ENCODE measurements at places on chromosomes 2 and 18.
A peak's percentile ranks its signal among the peaks of the same experiment; 100 is the strongest.

DNA sequence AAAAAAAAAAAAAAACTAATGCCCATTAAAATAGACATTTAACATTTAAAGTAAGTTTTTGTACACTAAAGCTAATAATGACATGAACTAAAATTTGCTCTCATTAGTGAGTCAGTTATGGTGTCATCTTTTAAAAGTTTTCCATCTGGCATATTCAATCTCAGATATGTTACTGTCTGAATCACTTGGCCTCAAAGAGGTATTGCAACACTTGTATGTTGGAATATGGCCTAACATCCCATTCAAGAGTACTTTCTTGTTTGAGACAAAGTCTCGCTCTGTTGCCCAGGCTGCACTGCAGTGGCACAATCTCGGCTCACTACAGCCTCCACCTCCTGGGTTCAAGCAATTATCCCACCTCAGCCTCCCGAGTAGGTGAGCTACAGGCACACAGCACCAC, 169.7 kb downstream of the TMEM163 start:
- DNase-seq: no peak

GRCh38 chr2:236551471-236552211, 18.0 kb upstream of the ACKR3 start:
- DNase-seq: no peak

- DNase-seq: no peak
Observed at GRCh38 chr18:31225668-31226067, 63.0 kb upstream of the DSC1 start.

- no peak for DNase-seq
Observed at GRCh38 chr2:108351889-108352288, 25.9 kb upstream of the SULT1C4 start.

DNA sequence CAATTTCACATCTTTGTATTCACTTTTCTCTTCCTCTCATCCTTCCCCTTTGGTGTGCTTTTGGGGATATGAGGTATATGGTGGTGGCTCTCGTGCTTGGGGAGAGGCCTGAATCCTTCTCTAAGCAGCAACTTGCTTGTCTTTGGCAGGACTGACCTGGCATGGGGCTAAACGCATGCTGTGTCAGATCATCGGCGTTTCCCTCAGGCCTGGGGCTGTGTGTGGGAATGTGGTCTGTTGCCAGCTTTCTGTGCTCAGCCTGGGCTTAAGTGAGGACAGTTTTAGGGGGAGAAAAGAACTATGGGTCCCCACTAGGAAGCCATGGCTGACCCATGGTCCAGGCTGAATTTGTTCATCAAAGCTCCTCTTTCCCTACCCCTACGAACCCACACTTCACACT, 60.7 kb downstream of the TET3 start:
- no peak for DNase-seq

- DNase-seq: no peak
Observed at GRCh38 chr2:85702172-85702571, 8.0 kb downstream of the GNLY start.

GRCh38 chr18:61988100-61988499, 95.3 kb upstream of the RNF152 start:
- peak; percentile 69 for DNase-seq

DNA sequence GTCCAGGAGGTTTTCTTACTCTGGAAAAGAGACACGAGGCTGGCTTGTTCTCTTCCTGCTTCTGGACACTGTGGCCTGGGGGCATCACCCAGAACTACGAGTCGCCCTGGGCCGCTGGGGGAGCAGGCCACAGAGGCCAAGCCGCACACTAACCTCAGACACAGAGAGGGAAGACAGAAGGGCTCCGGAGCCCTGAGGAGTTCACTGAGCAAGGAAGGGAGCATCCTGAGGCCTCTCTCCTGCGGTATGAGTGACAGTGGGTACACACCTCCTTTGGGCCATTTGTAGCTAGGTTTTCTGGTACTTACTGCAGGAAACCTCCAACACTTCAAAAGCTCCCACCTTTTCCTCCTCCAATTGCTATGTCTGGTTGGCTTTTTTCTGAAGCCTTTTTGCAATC, 494.1 kb downstream of the DLGAP1 start:
- no peak for DNase-seq

- no peak for DNase-seq
Observed at GRCh38 chr2:71932780-71933466, 214.7 kb downstream of the CYP26B1 start.

GRCh38 chr18:9856092-9856491, 29.7 kb upstream of the TXNDC2 start:
- peak; percentile 39 for DNase-seq

DNA sequence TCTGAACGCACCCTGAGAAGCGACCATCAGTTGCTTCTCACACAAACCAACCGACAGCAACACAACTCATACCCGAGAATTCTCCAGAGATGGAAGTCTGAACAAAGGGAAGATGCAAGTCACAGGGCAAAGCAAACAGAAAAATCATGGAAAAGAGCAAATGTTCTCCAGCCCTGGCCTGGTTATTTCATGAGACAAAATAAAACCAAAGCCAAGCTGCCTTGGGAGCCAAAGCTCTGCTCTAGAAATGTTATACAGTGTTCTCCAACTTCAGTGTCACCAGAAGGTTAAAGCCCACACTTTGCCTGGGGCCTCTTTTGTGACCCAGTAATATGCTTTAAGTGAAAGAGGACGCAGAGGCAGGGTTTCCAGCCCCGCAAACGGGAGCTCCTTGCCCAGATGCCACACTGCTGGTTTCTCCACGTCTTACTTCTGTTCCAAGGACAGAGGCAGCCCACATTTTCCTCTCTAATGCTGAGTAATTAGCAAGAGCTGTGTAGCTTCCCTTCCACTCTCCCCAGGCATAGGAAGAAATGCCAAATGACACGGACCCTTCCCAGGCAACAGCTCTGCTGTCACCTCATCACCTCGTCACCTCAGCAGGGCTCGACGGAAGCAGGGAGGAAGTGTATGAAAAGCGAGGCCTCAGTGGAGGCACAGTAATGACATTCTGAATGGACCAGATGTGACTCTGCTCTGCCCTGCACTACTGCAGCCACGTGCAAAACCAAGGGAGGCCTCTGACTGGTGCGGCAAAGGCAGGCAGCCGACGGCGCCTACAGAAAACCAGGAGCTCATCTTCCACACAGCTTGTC, 64.7 kb downstream of the FBXO15 start:
- DNase-seq: no peak

DNA sequence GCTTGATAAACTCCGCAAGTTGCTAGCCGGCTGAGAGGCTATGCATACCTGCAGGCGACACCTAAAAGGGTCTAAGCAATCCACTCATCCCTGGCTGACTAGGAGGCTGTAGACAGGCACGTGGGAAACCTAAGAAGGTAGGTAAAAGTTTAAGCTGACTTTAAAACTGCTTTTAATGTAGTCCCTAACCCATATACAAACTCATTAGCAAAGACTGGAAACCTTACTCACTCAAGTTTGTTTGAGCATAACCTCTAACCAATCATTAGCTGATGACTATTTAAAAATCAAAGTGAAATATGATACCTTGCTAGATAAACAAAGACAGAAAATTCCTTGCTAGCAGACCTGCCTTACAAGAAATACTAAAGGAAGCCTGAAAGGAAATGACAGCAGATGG, 106.4 kb downstream of the EXOC6B start:
- DNase-seq: peak; percentile 1

- peak; percentile 19 for DNase-seq
Observed at GRCh38 chr2:53740170-53740569, 27.4 kb upstream of the CHAC2 start.

DNA sequence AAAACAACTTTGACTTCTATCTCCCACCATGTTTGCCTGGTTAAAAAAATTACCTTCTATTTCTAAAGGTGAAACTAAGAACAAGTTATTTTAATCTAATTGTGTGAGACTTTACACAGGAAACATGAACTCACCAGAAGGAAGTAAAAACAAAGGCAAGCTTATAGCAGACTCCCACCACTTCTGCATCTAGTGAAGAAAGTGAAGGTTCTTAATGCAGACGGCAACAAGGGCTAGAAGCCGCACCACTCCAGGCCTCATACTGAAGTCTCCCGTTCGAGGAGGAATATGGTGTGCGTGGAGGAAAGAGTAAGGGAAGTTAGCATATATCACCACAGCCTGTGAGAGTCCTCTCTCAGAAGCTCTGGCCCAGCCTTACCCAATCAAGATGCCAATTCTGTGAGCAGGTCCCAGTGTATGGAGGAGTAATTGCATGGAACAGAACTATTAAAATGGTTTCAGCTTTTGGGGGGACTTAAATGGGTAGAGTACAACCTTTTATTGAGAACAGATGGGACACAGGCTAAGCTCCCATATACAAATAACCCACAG, 958.7 kb downstream of the BCL11A start:
- DNase-seq: peak; percentile 78

GRCh38 chr18:66749481-66750035, 145.7 kb upstream of the CDH19 start:
- no peak for DNase-seq

- no peak for DNase-seq
Observed at GRCh38 chr2:184113696-184114403, 484.5 kb upstream of the ZNF804A start.

DNA sequence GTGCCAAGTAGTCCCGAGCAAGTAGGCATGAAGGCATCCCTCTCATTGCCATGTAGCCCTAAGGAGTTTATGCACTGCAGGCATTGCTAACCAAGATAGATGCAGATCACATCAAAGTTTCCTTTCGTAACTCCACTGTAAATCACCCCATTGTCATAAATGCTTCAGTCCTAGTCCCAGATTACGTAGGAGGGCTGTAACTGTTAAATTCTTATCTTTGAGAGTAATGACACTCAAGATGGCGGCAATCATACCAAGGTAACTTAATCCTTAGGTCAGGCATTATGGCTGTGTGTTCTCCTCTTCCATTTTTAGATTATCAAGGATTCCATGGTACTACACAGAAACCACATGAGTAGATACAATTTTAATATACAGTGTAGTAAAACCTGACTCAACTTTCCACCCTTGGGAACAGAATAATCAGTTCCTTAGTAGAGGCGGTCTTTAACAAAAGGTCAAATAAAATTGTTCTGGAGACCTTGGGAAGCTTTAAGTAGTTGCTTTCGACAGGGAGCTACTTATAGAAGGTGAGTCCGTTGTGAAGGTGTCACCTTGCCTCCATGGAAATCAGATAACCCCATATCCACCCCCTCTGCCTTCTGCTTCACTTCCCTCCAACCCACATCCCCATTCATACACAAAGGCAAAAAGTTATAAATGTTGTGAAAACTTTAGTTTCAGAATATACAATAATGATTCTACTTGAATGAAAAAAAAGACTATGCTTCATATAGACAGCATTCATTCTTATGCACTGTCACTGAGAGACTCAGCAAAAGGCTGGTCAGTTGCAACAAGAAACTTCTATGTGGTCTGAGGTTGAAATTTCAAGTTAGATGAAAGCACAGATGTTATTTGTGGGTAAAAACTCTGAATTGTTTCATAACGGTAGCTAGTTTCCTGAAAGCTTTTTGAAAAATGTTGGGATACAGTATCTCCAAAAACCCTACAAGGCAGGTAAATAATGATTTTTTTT, 64.8 kb upstream of the GALNT5 start:
- no peak for DNase-seq

DNA sequence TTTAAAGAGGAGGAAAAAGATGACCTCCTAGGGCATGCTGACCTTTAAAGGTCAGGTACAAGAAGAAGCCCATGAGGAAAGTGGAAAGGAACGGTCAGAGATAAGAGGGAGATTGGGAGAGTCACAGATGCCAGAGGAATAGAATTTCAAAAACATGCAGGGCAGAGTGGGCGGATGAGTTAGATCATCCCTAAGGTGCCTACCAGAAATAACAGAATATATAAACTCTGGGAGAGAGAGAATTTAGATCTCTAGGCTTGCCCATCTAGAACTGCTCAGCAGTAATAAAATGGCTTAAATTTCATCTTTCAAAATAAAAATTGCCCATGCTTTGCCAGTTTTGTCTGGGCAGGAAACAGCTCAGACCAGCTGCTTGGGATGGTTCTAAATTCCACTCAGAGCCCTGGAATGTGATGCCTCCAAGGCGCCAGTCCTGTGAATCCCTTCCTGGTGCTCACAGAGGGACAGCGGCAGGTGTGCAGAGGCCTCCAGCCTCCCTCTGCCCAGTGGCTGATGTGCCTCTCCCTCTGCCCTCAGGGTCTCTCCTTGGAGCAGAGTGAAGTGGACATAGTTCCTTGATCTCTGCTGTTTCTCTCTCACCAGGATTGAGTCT, 130.9 kb downstream of the ANTXR1 start:
- DNase-seq: no peak

GRCh38 chr2:43729491-43730174, 44.2 kb upstream of the DYNC2LI1 start:
- DNase-seq: no peak

GRCh38 chr2:102768892-102769291, 7.1 kb downstream of the TMEM182 start:
- peak; percentile 12 for DNase-seq

DNA sequence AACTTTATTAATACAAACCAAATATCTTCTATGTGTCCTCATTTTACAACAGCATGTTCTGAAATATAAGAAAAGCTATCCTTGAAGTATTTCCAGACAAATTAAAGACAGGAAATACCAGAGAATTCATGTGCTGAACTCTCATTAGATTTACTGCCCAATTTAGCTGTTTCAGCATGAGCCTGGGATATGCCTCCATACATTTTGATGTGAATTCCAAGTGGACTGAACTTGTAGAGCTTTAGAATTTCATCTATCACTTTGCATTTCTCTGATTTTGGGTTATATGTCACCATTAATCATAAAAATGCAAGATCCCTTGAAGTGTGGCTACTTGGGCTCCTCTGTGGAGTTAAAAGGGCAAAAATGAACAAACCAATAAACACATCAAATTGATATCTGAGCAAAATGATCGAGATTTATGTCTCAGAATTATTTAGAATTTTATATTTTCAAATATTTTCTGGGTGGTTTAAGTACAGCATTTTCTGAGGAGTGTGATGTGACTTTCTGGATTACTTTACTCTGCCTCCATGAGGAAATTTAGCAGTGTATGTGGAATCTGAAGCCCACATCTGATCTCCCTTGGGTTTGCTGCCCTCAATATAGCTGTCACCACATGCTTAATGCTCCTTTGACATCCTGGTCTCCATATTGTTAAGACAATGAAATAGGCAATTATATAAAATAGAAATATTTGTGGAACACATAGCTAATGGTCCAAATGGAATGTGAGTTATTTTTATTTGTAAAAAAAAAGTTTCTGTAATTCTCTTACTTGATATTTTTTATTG, 206.6 kb upstream of the RBMS1 start:
- DNase-seq: no peak

- DNase-seq: no peak
Observed at GRCh38 chr18:79326413-79327198, 69.1 kb upstream of the NFATC1 start.

DNA sequence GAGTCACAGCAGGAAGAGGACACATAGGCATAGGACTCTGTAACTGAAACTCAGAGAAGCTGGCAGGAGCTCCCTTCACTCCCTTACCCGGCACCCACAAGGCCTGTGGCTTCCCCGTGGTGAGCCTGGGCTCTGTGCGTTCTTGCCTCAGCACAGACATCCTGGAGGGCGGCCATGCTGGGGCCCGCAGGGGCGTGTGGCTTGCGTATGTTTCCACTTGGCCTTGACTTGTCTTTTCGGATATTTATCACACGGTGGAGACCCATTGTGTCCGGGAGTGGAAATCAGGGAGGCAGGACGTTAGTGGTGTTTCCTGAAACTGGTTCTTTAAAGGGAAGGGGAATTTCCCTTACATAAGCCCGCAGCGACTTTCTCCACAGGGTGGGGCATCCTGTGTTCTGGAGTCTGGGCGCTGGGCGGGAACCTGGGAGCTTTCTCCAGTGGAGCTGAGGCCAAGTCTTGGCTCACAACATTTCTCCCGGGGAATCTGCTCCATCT, 49.9 kb upstream of the EML6 start:
- DNase-seq: no peak

- no peak for DNase-seq
Observed at GRCh38 chr2:20471902-20472559, 25.2 kb downstream of the RHOB start.

Measured in KBM-7 (cell line).